SK-MEL-5 (cell line): ENCODE measurements at places on chromosomes 6 and 20.

GRCh38 chr20:48220033-48220633 is 434.9 kb upstream of the SULF2 start:
- DNase-seq = no peak

GRCh38 chr6:43723737-43724295 is 36.2 kb upstream of the MRPS18A start:
- peak; percentile 81 for DNase-seq

- peak; percentile 56 for DNase-seq
Observed at GRCh38 chr6:115544765-115545671, 515.7 kb downstream of the FRK start.

- DNase-seq = no peak
Observed at GRCh38 chr20:11814267-11814666, 103.4 kb upstream of the BTBD3 start.

- no peak for DNase-seq
Observed at GRCh38 chr20:48025661-48026060, 240.4 kb upstream of the SULF2 start.

DNA sequence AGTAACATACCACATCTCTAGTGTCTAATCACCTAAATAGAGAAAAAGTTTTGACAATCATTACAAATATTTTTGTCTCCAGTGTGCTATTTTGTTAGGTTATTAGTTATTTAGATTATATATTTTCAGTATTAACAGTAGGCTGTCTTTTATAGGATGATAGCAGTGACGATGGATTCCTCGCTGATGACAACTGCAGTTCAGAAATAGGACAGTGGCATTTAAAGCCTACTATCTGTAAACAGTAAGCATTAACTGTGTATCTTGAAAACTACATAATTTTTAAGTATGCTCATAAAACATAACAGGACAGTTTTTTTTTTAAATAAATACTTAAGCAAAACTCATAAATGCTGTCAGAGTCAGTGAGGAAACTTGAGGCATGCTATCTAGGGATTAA is 37.9 kb upstream of the MYO6 start:
- DNase-seq = no peak
